ENCODE measurements at places on chromosomes 16 and 17.

- no peak for DNase-seq
Measured at GRCh38 chr17:10668775-10669174, 11.7 kb upstream of the MYH3 start.

DNA sequence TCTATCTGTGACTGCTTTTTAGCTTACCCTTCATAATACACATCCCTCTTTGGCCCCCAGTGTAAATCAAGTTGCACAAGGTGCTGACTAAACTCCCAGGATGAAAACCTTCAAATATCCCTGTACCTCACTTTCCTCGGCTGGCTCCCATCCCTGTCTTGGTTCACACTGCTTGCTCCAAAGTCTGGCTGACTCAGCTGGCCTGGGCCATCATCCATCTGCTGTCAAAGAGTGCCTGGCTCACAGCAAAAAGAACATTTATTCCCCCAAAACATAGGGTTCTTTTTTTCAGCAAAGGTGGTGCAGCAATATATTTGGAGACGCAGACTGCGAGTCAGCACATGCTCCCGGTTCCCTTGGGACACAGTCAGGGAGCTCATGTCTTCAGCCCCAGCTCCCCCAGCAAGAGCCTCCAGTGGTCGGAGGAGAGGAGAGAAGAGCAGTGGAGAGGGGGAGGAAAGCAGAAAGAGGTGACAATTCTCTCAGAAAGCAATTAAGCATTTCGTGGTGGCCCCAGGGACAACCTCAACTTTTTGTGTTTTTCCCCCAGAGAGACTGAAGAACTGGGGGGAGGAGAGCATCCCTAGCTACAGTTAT, 26.1 kb downstream of the GPR142 start:
- no peak for DNase-seq

DNA sequence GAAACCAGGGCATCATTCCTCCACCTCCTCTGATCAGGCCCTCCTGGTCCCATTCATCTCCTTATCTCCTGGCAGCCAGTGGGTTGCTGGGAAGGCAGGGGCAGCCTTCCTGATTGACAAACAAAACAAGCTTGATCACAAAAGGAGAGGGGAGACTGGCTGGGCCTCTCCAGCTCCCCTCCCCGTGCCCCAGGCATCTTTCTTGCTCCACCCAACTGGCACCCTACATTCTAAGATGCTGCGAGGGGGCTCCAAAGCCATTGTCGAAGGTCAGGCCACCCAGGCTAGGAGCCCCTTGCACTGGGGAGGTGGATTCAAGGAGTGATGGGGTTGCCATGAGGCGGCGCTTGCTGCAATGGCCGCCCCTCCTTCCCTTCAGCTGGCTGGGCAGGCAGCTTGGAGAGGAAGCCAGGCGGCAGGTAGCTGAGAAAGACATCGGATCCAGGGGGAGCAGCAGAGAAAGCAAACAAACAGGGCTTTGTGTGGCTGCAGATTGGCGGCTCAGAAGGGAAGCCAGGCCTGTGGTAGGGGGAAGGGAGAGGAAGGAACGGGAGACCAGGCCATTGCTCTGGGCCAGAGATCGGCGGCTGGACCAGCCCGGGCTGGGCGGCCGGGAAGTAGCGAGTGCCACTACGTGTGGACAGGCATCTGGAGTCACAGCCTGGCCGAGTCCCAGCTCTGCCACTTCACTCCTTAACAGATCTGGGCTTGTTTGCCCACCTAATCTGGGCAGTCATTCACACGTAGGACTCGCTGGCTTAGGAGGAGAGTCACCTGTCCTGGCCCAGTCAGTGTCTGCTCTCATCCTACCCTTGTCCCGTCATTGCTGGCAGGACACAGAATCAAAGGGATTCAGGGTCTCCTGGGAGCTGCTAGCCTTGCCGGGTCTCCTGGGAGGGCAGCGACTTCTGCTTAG, 12.3 kb downstream of the RAI1 start:
- DNase-seq = no peak

GRCh38 chr17:39761861-39762496, 24.2 kb downstream of the GRB7 start:
- DNase-seq = no peak

GRCh38 chr17:33438139-33438538, 145.0 kb upstream of the ASIC2 start:
- no peak for DNase-seq

DNA sequence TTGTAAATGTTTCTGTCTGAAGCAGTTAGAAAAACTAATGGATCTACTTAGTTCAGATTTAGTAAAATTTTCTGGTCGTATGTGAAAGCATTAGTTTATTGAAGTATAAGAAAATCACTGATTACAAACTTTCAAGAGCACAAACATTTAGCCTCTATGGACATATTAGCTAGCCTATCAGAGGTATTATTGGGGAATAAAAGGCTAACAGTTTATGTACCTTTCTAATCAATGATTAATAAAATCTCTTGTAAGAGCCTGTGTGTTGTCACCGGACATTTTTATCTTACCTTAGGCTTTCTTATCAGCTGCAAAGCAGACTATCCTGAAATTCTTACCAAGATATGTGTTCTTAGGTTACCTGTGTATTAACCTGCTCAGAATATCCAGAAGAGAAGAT, 21.2 kb downstream of the ZPBP2 start:
- no peak for DNase-seq

DNA sequence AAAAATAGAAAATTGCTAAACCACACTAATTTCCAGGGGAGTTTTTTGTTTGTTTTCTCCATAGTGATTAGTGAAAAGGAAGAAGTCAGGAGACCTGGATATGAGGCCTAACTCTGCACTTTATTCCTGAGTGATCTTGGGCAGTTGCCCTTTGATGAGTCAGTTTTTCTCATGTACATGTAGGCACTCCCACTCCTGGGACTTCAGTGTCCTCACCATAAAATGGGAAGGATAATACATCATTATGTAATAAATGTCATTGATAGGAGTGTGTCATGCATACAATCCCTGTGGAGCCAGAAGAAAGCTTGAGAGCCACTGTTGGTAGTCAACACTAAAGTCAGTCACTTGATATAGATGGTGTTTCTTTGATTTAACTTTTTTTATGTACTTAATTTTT, 32.5 kb downstream of the WIPF2 start:
- peak; percentile 10 for DNase-seq

- no peak for DNase-seq
Measured at GRCh38 chr16:50197582-50197981, 44.5 kb downstream of the TENT4B start.

DNA sequence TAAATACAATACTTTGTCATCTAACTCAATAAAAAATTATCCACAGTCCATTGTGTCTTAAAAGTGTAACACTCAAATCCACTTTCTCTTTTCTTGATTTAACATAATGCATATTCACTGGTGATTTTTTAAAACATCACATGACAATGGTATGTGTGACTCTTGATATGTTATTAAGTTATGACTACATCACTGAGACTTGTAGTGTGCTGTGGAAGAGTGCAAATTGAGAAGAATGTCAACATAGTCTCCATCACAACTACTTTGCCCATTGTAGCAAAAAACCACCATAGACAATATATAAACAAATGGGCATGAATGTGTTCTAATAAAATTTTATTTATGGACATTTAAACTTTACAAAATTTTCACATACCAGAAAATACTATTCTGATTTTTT, 380.7 kb upstream of the PMFBP1 start:
- no peak for DNase-seq

- DNase-seq = no peak
Measured at GRCh38 chr16:12784076-12784475, 19.6 kb downstream of the CPPED1 start.

GRCh38 chr16:25258861-25259179, 1.2 kb upstream of the ZKSCAN2 start:
- no peak for DNase-seq

- DNase-seq = no peak
Measured at GRCh38 chr17:47789611-47790561, 31.7 kb downstream of the OSBPL7 start.

DNA sequence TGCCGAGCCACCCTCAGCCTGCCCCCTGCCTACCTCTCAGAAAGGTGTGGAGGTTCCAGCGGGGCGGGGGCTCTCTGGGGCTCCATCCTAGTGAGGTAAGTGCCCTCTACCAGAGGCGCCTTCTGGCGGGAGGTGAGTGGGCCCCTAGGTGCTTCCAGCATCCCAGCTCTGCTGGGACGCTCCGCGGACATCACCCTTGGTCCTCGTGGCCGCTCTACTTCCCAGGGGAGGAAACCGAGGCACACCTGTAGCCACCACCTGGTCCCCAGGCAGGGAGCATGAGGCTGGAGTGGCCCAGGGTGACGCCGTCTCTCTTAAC, 1.4 kb downstream of the MCRIP2 start:
- no peak for DNase-seq

DNA sequence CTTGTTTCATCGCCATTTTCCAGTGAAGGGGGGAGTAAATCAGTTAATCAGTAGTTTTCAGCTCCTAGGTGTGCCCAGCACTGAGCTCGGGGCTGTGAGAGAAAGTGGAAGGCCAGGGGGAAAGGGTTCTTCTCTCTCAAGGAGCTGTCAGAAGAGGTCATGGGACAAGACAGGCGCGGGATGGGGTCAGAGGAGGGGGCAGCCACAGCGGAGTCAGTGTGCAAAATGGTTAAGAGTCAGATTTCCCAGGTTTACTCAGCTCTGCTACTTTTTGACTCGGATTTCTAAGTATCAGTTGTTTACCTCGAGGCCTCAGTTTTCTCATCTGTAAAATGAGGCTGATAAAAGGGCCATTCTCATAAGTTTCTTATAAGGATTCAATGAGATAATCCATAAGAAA, 4.3 kb upstream of the XYLT1 start:
- no peak for DNase-seq

- no peak for DNase-seq
Measured at GRCh38 chr17:12546983-12547382, 118.7 kb upstream of the MYOCD start.

- DNase-seq = no peak
Measured at GRCh38 chr17:78527345-78527744, 49.9 kb downstream of the DNAH17 start.

DNA sequence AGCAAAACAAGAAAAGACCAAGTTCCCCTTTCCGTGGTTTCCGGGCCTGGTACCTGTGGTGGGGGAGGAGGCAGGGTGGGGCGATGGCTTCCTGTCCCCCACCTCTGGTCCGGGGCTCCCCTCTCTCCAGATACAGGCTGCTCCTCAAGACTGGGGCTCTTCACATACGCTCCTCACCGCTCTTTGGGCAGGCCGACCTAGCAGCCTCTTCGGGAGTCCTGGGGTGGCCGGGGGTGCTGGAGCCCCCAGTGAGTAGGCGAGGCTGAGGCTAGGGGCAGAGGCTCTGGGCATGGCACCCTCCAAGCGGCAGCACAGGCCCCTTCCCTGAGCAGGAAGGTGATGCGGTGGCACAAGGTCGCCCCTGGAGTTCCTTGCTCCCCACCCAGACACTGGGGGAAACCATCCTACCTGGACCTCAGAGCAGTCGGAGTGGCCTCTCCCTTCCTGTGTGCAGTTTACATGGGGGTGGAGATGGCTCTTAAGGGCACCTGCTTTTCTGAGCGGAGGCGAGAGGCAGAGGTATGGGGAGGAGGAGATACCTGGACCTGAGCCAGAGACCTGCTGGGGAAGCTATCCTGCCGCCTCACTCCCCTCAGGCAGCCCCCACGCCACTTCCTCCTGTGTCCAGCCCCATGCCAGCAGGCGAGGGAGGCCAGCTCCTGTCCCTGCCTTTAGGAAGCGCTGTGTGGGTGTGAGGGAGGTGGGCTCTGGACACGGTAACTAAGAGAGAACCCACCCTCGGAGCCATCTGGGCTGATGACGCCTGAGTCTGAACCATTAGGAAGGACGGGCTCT, 891 bp downstream of the CORO1A start:
- DNase-seq = no peak

- no peak for DNase-seq
Measured at GRCh38 chr17:80910043-80910442, 81.6 kb upstream of the CHMP6 start.

- DNase-seq = no peak
Measured at GRCh38 chr17:50371526-50371925, 1.5 kb downstream of the MRPL27 start.

GRCh38 chr17:46144246-46144645, 49.0 kb downstream of the KANSL1 start:
- DNase-seq = no peak

DNA sequence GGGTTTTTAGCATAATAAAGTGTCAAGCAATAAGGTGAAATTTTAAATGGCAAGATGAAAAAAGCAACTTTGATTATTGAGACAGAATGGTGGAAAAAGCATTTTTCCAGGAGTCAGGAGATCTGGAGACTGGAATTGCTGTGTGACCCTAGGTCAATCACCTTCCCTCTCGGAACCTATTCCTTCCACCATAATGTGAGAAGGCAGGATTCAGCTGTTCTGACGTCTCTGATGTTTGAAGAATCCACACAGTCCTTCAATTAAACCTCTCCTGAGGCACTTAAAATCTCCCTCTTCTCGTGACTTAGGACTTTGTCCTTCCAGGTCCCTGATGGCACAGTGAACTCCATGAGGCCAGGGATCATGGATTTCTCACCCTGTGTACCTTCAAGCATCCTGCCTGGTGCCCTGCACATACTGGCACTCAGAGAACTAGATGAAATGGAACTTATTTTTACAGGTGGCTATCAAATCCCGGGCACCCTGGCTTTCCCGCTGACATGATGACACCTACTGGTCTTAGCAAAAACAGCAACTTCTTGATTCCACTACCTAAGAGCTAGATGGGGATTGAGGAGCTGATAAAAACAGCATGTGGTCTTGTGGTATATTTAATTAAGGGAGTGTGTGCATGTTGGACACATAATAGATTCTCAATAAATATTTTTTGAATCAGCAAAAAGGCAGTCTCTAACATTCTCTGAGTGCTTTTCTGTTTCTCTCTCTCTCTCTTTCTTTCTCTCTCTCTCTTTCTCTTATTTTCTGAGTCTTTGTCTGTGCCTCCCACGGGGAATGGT, 2.3 kb upstream of the CCDC182 start:
- DNase-seq = peak; percentile 52

DNA sequence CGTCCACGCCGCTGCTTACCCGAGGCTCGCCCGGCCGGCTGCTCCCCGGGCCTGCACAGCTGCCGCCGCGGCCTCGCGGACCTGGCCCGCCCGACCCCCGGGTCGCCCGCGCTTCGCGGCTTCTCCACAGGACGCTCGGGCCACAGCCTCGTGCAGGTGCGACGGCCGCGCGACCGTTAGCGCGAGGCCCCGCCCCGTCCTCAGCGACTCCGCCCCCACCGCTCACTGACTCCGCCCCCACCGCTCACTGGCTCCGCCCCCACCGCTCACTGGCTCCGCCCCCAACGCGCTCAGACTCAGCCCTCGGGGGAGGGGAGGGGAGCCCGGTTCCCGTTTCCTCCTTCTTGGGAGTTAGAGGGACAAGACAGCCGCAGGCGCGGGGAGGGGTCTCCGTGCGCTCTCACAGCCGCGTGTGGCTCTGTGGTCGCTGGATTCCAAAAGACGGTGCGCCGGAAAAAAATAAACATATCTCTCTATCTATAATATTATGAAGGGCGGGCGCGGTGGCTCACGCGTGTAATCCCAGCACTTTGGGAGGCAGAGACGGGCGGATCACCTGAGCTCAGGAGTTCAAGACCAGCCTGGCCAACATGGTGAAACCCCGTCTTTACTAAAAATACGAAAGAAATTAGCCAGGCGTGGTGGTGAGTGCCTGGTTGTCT, at the start of gene MEIOB:
Gene MEIOB, minus strand, starts transcription at position 191 of the 662 bp plus-strand sequence. CDS start 3,989 bp downstream, outside the sequence.
- DNase-seq = no peak

Measured in smooth muscle cell of the brain vasculature (primary cell).